Thymus (tissue), 14 donors: ENCODE measurements at places on chromosomes 5 and 9. TPM values are rescaled to one million over a fixed set of nuclear protein-coding genes. Genes with fewer than 3 reads are reported as not detected.

OMD gene
- total RNA-seq = 0.61 TPM

COMMD10 gene
- 36.0 TPM for total RNA-seq

PALM2AKAP2 gene
- total RNA-seq = 0.76 TPM

DIPK1B gene
- total RNA-seq = 10.1 TPM

TMOD1 gene
- total RNA-seq = 0.42 TPM

FAM200C gene
- 4.1 TPM for total RNA-seq

ITGA1 gene
- total RNA-seq = 9.5 TPM

TAS2R1 gene
- total RNA-seq = not detected

OR13D1 gene
- not detected for total RNA-seq

PCDHGA6 gene
- total RNA-seq = 0.47 TPM

SERF1A gene
- total RNA-seq = 1.7 TPM

ACSL6 gene
- 1.7 TPM for total RNA-seq

SPINK7 gene
- 1.2 TPM for total RNA-seq

GNPDA1 gene
- 32.9 TPM for total RNA-seq

PAIP2 gene
- total RNA-seq = 108 TPM

WDR31 gene
- total RNA-seq = 0.76 TPM

RNF38 gene
- total RNA-seq = 9.5 TPM

TRIP13 gene
- total RNA-seq = 12.9 TPM

FCN1 gene
- 12.2 TPM for total RNA-seq

DIRAS2 gene
- total RNA-seq = 0.42 TPM

ELAVL2 gene
- 0.33 TPM for total RNA-seq

S100Z gene
- total RNA-seq = 1.5 TPM

CAMK4 gene
- 107 TPM for total RNA-seq

EMB gene
- total RNA-seq = 95.2 TPM

CYLC2 gene
- total RNA-seq = not detected

MCIDAS gene
- total RNA-seq = not detected

LHX6 gene
- 0.47 TPM for total RNA-seq

FOXD4L6 gene
- 0.09 TPM for total RNA-seq

RLN1 gene
- total RNA-seq = 3.6 TPM

CYSRT1 gene
- 0.57 TPM for total RNA-seq

GPR151 gene
- total RNA-seq = under 0.01 TPM
